Activated CD4-positive, alpha-beta T cell treated with anti-CD3 and anti-CD28 coated beads for 24 hours (primary cell): ENCODE measurements at places on chromosomes 12 and 14.
A peak's percentile ranks its signal among the peaks of the same experiment; 100 is the strongest.

- DNase-seq, result no peak
Observed at GRCh38 chr12:93176165-93176564, 201.6 kb upstream of the NUDT4 start.

DNA sequence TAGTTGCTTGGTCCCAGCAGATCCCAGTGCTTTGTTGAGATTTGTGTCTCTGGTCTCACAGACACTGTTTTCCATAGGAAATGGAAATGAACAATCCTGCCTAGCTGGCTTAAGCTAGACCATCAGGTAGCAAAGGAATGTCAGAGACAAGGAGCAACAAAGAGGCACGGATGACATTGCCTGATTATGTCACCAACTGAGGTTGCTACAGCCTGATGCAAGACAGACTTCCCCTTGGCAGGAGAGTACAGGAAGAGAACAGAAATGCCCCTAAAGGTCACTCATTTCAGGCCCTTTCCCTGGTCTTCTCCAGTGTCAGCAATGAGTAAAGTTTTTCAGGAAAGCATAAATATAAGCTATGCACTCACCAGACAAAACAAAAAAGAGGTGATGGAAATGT, 2.0 kb upstream of the PRB2 start:
- no peak for DNase-seq

- DNase-seq, result peak; percentile 25
Observed at GRCh38 chr14:67420102-67420739, 8.3 kb upstream of the PLEK2 start.

DNA sequence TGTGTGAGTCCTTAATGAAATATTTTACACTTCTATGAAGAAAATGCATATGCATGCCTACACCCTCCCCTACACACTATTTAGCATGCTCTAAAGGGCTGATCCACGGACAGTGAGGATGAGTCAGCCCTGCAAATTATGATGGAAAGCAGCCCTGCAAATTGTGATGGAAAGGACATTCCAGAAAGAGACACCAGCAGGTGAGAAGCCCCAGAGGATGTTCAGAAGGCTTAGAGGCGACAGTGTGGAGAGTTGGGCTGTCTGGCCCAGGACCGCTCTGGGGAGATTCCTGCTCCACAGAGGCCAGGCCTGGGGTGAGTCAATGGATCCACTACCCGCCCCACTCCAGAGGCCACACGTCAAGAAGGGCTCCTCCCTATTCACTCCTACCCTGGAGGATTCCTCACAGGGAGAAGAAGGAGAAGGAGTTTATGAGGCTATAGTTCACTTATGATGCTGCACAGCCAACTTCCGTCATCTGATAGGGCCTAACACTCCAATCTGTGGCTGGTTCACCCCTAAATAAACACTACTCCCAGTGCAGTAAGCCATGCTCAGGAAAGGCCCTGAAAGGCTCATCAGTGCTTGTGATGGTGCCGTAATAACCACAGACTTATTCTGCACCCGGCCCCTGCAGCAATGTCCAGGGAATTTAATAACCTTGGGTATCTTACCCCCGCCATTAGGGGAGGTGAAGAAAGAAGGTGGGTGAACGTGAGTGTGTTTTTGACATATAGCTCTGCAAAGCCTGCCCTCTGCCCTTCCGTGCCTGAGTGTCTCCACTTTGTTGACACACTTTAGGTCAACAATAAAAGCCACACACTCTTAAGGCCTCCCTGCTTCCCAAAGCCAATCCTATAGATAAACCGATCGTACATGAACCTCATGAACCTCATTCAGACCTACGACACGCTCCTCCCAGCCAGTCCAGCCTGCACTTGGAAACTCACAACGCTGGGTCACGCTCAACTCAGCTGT, 46.4 kb downstream of the CLMN start:
- DNase-seq, result no peak

DNA sequence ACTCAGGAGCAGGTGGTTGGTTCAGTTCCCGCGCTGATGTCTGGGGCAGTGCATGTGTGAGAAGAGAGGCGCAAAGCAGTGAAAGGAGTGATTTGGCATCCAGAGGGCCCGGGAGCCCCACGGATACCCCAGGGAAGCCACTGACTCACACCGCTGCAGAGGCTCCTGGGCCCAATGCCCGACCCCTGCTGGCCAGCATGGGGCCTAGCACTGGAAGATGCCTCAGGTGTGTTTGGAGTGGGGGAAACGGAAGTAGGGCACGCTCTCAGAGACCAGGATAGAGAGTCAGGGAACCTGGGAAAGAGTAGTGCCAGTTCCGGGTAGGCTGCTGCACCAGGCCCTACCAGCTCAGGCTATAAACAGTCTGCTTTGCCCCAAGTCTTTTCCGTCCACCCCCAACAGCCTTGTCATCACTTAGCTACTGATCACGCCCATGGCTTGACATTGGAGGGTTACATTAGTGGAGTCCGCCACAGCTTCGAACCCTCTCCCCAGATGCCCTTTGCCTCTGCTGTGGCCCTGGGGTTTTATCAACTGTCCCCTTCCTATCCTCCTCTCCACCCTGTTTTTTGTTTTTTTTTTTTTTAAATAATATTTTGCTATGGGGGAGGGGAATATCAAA, 9.5 kb upstream of the CSAD start:
- DNase-seq, result no peak

DNA sequence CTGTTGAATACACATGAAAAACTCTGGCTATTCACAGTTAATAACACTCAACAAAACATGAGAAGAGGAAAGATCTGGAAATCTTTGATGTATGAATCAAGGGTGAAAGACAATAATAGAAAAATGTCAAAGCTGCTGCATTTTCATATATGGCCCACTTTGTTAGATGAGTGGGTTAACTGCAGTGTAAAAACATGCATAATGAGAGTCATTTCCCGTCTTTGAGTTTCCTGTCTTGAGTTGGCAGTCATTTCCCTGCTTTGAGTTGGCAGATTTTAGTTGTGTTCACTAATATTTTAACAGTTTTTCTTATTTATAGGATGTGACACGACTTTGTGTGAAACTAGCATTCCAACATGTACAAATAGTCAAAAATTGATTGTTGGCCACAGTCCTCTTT, 87.9 kb upstream of the PTPRQ start:
- DNase-seq, result no peak

- no peak for DNase-seq
Observed at GRCh38 chr12:18141048-18141982, 51.3 kb upstream of the RERGL start.

DNA sequence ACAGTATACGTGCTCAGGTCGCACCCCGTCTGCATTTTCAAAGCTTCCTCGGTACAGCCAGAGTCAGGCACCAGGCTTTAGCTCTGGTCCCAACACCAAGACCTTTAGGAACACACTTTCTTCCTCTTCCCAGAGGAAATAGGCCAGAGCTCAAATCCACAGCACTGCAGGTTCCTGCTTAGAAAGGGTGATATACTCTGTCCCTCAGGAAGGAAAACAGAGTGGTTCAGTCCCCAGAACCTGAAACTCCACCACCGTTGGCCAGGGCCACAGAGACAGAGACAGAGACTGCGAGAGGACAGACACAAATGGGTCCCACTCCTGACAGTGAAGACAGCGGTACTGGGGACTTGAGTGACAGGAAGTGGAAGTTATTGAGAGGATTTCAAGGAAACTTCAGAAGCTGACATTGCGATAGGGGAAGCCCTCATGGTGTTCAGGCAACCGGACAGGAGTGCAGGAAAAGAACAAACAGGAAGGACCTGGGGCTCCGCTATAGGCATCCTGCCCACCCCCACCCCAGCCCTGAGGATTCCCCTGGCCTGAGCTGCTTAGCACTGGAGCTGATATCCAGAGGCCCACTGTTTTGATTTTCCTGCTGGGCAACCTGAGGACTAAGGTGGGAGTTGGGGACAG, 5.5 kb upstream of the KRT8 start:
- DNase-seq, result no peak

GRCh38 chr14:85953265-85953664, 423.3 kb downstream of the FLRT2 start:
- no peak for DNase-seq

- DNase-seq, result no peak
Observed at GRCh38 chr14:79585845-79586244, 625.5 kb downstream of the DIO2 start.

DNA sequence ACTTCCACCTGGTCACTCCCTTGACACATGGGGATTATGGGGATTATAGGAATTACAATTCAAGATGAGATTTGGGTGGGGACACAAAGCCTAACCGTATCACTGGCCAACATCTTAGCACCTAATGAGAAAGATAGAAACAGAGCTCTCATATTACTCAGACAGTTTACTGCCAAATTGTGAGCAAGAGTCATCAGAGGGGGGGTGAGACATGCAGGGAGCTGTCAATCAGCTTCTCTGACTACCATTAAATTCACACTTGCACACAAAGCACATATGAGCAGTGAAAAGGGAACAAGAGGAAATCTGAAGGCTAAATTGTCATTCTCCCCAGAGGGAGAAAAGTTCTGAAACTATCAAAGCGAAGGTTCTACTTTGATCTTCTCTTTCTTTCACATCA, 78.1 kb upstream of the GRIN2B start:
- no peak for DNase-seq

DNA sequence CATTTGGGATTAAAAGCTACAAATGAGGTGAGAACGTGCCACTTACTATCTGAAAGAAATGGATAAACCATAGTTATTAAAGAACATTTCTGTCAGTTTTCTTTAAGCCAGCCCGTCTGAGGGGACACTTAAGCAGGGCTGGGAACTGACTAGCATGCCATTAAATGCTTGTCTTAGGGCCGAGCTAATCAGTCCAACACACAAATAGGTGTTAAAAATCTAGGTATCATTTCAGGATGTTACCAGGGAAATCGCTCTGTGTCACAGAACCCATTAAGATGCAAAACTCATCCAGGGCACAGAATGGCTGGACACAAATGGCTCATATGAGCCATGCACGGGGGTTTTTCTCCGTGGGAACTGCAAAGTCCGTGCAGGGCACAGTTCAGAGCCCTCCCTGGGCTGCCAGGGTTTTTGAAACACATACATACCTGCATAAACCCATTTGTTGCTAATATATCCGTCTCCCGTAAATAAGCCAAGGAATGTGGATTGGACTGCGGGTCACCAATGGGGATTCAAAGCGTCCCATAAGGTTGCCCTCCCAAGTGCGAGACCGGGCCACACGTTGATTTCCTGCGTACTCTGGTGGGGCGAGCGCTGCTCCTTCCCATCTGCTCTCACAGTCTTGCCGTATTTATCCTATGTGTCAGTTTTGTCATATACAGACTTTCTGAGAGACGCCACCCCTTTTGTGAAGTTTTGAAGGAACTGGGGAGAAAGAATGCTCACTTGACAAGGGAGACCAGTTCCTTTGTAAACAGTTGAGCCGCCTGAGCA, 5.4 kb upstream of the GSC start:
- DNase-seq, result no peak

GRCh38 chr14:56899829-56900228, 89.5 kb upstream of the OTX2 start:
- no peak for DNase-seq
